NCI-H146 (cell line): ENCODE measurements at places on chromosomes 11 and 22.

DNA sequence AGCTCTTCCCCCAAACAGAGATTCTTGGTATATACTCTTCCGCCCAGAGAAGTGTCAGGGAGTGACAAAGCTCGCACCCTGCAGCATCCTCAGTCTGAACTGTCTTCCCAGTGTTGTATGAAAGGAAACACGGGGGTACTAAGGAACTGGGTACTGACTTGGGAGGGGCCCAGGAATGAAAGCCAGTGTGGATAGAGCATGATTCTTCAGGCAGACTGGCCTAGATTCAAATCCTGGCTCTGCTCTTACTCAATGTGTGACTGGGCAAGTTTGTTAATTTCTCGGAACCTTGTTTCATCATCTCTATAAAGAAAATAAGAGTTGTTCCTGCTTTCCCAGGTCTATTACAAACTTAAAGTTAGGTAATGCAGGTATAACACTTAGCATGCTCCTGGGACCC, 266.0 kb upstream of the NARS2 start:
- no peak for DNase-seq

DNA sequence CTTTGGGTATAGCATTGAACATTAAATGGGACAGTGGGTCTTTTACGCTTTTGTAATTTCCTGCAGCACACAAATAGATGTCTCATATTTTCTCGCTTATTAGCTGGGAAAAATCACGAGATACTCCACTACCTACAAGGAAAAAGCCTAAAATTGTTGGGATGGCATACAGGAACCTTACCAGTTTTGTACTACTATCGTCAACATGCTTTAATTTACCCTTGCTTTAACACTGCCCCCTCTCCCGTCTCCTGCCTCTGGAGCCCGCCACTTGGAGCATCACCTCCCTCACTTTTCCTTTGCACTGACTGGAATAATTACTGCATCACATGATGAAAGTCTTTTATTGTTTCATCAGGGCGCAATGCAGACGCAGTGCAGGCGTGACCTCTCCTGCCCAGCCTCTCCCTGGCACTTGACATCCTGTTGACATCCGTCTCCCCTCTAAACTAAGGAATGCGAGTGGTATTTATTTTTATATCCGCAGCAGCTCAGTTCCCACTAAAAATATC, 1.0 kb upstream of the FNBP4 start:
- peak; percentile 88 for DNase-seq

GRCh38 chr11:41921746-41922390, 462.4 kb upstream of the LRRC4C start:
- no peak for DNase-seq

- DNase-seq: no peak
Measured at GRCh38 chr11:130216591-130217132, 57.1 kb downstream of the ST14 start.
